ENCODE measurements at places on chromosomes 2 and 18.

DNA sequence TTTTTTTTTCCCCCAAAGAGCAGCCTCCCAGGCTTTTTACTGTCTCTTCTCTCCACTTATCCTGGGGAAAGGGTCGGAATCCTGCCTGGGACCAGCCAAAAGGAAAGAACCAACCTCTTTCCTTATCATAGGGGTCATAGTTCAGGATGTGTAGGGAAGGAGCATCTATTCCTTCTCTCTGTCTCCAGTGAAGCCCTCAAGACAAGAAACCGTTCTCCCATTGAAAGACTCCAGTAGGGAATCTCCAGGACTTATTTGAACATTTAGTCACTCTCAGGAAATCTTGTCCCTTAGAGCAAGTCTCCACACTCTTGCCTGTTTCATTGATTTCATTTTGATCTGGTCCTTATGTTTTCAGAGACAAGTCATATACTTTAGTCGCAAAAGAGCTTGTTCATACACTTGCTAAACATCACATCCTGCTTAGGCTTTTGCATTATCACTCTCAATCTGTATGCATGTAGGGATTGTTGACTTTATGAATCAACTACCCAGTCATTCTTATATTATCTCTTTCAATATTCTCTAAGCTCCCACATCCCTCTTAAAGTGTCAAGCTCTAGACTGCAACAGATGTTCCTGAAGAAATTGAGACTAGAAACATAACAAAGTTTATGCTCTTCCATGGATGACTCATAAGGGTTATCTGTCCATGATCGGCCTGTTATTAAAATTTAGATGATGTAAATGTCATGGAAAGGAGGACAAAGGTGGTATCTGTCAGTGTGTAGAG lies 116.2 kb upstream of the ST6GAL2 start:
- no peak for DNase-seq

GRCh38 chr2:176702131-176702530 lies 432.9 kb downstream of the MTX2 start:
- DNase-seq: no peak

- DNase-seq: no peak
These were observed 12.4 kb upstream of the IGFBP2 start for GRCh38 chr2:216620786-216621185.

- no peak for DNase-seq
These were observed 10.9 kb upstream of the EIF2AK2 start for GRCh38 chr2:37167636-37168180.

GRCh38 chr2:162676515-162676914 lies 162.1 kb downstream of the KCNH7 start:
- DNase-seq: no peak

- no peak for DNase-seq
These were observed 466.2 kb upstream of the HNRNPA3 start for GRCh38 chr2:176746411-176746810.

DNA sequence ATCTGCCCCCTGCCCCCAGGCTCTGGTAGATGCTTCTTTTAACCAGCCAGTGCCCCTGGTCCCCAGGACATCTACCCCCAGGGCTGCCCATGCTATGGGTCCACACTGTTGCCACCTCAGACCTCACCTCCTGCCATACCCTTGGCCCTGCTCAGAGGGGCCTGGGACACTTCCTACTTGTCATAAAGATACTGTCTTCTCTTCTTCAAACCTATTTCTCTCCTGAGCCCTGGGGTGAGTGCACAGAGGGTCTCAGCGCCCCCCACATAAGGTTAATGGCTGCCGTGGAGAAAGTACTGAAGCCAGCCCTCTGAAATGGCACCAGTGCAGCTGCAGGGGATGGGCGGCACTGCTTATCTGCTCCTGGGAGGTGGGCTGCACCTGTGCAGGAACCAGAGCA lies 77.6 kb upstream of the MGAT4A start:
- DNase-seq: no peak

- DNase-seq: no peak
These were observed 759.4 kb downstream of the ADCYAP1 start for GRCh38 chr18:1663879-1664705.

DNA sequence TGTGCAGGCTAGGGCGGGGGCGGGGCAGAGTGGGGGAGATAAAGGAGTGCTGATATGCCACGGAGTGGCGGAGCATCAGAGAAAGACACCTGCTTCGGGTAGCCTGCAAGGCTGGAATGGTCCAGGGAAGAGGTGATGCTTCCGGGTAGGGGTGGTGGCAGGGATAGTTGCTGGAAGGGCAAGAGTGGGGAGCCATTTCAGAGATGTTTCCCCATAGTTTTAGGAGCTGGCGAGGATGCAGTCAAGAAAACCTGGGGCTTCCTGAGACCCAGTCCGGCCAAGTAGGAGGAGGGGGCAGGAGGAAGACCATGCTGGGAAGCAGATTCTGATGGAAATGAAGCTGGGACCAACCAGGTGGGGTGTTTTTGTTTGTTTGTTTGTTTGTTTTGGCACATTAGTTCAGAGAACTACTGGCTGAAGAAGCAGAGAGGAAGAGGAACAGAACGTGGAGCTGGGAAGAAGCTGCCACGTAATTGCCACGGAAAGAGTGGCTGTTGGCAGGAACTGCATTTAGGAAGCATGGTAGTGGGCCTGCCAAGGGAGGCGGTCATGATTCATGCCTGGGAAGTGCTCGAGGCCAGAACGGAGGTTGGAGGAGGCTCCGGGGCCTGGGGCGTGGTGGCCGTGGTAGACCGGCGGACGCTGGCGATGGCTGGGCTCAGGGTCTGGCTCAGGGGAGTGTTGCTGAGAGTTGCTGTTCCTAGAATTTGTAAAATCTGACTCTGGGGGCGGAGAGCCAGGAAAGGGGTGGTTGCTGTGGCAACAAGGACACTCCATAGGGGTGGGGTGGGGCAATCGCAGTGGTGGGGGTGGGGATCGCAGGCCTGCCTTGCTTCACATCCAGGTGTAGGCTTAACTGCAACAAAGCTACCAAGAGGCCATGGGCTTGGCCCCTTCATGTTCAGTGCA lies 8.6 kb upstream of the INPP5D start:
- DNase-seq: no peak

DNA sequence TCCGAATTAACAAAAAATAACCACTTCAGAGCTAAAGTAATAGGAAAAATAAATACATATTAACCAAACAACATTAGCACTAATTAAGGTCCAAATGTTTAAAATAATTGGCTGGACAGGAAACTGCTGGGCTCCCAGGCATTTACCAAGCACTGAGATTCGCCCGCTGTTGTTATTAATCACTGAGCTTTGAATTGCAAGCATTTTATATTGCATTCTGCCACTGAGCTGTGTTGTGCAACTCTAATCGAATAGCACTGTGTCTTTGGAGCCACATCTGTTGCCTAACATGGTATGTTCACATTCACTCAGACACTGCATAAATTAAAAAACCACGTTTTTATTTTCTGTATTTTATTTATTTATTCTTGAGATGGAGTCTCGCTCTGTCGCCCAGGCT lies 88.9 kb downstream of the SOWAHC start:
- DNase-seq: no peak

GRCh38 chr2:106886916-106887758 lies 1.2 kb upstream of the ST6GAL2 start:
- peak; percentile 83 for DNase-seq

GRCh38 chr2:105827351-105828096 lies 82.8 kb downstream of the NCK2 start:
- no peak for DNase-seq

GRCh38 chr18:55314615-55315237 lies 273.3 kb downstream of the TCF4 start:
- DNase-seq: peak; percentile 90

DNA sequence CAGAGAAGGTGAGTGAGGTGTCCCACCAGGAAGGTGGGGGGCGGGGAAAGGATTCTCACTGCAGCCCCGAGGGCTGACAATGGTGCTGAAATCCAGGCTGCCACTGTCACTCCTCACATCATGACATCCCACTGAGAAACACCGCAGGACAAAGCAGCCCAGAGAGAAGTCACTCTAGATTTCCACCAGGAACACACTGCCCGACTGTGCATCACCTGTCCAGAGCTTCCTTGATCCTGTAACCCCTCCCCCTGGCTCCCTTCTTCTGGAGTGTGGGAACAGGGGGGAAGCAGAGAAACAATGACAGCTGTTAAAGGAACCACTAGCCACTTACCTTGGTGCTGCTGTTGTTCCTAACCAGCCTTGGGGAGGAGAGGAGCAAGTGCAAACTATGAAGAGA lies 69.9 kb downstream of the MRO start:
- no peak for DNase-seq

GRCh38 chr18:57771193-57771592 lies 31.9 kb downstream of the ATP8B1 start:
- DNase-seq: no peak

GRCh38 chr2:42840760-42841159 lies 48.4 kb upstream of the HAAO start:
- no peak for DNase-seq

GRCh38 chr2:176174824-176175708 lies 13.4 kb upstream of the HOXD1 start:
- no peak for DNase-seq

GRCh38 chr2:177281400-177282180 lies 17.1 kb upstream of the NFE2L2 start:
- no peak for DNase-seq

GRCh38 chr2:5978131-5978751 lies 286.1 kb downstream of the SOX11 start:
- peak; percentile 33 for DNase-seq

DNA sequence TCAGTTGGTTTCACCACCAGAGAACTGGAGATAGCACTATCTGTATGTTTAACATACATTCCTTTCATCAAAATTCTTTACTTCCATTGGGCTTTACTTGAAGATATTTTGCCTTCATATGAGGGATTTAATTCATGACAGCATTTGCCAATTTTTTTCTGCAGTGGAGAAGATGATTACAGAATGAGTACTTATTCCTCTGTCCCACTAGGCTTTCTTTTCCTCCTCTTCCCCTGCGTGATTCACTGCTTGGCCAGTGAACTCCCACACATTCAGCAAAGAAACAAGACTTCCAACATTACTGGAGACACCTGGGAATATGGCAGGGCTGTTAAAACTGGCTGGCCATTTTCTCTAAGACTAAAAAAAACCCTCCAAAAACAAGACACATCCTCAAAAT lies 425.8 kb upstream of the KCNH7 start:
- DNase-seq: no peak

DNA sequence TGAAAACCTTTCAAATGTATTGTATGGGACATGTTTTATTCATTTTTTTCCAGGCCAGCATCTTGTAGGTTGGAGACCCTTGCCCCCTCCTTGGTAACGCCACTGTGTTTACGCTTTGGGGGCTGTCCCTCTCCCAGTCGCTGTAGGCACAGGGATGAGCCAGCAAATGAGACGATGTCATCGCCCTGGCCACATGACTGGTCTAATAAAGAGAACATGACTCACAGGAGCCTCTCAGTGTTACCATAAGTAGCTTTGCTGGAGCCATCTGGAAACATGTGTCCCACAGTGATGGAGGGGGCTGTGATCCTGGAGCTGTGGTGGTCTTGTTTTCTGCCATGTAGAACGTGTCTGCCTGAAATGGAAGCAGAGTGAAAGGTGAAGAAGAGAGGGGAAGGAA lies 78.9 kb downstream of the CD8B2 start:
- no peak for DNase-seq

- DNase-seq: peak; percentile 21
These were observed 529.8 kb upstream of the VRK2 start for GRCh38 chr2:57516698-57517340.

- no peak for DNase-seq
These were observed 284.1 kb downstream of the TDRD15 start for GRCh38 chr2:21407851-21408250.

DNA sequence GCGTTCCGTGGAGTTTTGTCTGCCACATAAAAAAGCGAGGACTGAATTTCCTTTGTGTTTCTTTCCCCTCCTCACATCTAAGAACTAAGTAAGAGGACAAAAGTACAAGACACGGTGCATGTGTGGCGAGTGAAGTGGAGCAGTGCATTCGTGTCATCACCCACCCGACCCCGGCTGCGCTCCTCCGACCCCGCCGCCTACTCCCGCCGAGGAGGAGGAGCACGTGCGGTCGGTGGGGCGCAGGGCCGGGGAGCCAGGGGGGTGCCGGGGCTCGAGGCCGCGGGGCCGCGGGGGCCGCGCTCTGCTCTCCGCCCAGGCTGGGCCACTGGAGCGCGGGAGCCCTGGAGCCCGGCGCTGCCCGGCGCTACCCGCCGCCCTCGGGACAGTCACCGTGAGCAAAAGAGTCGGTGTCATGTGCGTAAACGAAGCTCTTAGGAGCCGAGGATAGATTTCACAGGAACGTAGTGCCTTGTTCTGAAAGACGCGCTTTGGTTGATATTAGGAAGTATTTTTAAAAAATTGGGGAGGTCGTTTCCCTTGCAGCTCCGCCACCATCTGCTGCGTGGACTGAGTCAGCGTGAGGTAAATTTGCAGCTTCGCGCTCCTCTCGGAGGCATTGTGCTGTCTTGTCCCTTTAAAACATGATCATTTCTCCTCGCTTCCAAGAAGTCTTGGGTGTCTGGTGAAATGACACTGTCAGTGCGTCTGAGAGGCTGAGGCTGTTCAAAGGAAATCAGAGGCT lies 11.0 kb downstream of the TBR1 start:
- DNase-seq: no peak

DNA sequence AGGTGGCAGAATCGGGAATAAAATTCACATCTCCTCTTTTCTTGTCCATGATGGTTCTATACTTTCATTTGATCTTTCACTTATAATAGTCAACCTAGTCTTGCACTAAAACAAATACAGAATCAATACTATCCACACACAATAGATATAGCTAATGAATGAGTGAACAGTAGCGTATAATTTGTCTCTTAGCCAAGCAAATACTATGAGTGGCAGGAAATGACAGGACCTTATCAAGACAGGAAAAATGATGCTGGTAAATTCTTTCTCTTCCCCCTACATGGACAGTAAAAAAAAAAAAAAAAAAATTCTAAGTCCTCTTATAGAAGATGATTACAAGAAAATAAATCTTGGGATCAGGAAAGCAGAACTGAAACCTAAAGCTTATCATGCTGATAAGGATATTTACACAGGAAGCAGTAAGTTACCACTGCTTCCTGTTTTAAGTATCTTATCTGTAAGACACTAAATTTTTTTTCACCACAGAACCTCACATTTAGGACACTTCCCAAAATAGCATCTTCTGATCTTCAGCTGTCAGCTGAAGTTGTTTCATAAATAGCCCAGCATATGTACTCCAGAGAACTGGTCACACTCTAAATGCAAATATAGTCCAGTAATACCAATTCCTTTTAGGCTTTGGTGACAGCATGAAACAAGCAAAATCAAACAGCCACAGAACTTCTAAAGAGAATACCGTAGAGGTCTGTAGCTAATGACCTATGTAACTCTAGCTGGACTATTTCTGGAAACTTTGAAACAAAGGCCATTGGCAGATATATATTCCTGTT lies 27.0 kb downstream of the IRS1 start:
- no peak for DNase-seq

GRCh38 chr2:9980520-9980919 lies 29.0 kb downstream of the GRHL1 start:
- DNase-seq: no peak

Data from NCI-H2171 (cell line).